ENCODE measurements at places on chromosomes 11 and 22.

- DNase-seq: no peak
These were observed 12.6 kb upstream of the UCP2 start for GRCh38 chr11:73995247-73995646.

DNA sequence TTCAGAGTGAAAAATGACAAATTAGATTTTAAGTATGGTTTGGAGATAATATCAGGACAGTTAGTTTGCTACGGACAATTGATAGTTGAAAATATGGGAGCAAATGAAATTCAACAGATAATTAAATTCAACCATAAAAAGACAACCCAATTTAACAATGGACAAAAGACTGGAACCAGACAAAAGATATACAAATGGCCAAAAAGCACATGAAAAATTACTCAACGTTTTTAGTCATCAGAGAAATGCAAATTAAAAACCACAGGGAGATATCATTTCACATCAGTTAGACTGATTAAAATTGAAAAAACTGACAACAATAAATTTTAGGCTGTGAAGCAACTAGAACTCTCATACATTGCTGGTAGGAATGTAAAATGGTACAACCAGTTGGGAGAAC, 27.2 kb downstream of the SIK2 start:
- no peak for DNase-seq

DNA sequence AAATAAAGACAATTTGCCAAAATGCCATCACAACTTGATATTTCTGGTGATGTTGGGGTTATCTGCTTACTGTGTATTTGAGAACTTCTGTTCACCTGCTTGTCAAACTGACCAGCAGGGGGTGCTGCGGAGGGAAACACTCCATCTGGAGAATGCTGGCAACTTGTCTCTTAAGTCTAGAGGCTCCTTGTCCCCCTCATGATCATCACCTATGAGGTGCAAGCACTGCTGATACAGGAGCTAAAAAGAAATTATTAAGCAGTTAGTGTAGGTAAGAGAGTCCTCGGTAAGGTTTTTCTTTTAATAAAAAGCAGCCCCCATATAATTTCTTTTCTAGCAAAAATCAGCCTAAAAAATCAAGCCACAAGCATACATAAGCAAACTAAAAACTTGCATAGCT, 32.7 kb upstream of the GLYATL1B start:
- DNase-seq: peak; percentile 58

- DNase-seq: no peak
These were observed 20.1 kb downstream of the SUN2 start for GRCh38 chr22:38735465-38736256.

DNA sequence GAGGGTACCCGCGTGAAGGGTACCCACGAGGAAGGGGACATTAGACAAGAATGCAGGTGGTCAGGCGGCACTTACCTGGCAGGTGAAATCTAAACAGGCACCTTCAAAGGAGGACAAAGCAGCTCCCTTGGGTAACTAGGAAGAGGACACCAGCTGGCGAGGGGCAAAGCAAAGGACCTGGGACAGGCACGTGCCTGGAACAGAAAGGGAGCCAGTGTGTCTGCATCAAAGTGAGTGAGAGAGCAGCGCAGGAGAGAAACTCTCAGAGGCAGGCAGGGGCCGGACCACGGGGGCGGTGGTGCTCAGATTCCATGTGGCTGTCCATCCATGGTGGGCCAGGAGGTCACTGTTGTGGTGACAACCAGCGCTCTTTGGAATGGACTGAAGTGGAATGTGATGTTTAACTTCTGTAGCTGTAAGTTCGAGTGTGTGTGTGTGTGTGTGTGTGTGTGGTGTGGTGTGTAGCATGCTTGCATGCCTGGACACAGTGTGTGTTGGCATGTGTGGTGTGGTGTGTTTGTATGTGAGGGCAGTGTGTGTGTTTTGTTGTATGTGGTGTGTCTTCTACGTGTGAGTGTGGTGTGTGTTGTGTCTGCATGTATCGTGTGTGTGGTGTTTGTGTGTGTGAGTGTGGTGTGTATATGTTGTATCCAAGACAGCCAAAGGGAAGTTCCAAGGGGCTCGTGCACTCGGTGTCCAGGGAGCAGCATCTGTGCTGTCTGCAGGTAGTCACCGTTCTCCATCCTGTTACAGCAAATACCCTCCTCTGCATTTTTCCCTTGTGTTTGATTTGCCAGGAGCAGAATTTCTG, 86.4 kb downstream of the CDKN1C start:
- no peak for DNase-seq

DNA sequence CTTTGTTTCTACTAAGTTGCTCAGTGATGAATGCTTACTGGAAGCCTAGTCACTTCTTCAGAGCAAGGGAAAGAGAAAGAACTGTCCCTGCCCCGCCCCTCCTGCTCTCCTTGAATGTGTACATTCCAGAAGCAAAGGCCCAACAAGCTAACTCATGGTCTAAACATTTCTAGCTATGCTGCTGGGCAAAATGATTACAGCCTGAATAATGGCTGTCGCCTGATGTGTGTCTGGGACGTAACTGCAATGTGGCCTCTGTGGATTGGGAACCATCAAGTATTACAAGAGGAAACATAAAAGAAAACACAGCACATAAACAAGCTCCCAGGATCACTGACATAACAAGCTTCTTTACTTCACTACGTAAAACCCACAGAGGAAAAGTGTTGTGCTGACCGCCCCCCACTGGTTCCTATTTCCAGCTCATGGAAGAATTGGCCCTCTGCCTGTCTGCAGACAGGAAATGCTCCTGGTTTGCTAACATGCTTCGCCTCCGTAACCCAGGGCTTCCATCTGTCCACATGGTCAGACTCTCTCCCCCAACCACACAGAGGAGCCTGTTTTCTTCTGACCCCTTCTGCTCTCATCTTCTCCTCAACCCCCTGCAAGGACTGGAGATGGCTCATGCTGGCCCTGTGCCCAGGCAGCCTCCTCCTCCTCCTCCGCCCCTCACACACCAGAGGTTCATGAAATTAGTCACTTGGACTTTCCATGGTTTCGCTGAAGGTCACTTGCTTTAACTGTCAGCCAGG, 187.2 kb downstream of the MAML2 start:
- DNase-seq: peak; percentile 28

DNA sequence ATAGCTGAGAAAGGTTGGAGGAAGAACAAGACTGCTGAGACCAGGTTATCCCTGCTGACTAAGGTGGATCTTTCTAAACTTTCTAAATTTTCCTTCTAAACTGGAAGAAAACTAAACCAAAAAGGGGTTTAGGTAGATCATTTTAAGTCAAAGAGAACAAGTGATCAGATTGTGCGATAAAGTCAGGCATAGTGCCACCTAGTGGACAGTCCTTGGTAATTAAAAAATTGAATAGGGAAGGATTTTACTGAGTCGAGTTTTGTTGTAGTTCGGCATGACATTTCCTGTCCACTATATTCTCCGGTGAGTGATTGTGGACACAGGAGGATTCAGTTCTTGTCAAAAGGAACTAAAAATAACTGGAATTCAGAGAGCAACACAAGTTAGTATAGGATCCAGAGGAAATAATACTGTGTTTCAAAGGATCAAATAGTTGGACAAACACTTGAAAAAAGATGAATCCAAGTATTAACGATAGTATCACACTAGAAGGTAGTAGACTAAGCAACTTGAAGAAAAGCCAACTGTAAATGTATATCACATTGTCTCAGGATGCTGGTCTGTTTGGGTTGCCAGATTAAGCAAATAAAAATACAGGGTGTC, 1236.4 kb downstream of the FAM181B start:
- no peak for DNase-seq

DNA sequence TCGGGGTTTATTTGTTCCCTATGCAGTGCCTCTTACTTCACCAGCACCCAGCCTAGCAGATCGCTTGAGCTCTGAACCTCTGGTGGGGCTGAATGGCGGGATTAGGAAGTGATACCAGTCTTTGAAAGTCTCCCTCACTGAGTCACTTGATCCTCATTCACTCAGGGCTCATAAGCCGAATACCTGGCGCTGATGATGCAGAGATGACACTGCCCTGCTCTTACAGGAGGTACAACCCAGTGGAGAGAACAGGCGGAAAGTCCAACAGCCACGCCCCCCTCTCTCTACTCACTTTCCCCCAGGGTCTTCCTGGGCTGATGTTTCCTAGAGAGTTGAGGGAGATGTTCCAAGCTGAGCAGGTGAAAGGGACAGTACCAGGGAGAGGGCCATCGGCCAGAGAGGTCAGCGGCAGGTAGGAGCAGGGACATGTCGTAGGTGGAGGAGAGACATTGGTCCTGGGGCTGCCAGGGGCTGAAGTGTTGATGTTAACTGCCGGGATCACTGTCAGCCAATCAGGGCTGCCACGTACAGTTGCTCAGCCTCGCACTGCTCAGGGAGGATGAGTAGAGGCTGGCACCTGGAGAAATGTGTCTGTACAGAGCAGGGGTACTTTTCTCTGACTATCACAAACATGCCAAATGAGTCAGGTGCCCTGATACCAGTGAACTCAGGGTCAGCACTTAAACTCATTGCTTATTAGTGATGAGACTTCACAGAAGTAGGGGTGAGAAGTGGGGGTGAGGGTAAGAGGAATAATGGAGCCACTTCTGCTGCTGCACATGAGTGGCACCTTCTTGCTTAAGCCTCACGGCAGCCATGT, 9.9 kb upstream of the APOBEC3A start:
- no peak for DNase-seq

DNA sequence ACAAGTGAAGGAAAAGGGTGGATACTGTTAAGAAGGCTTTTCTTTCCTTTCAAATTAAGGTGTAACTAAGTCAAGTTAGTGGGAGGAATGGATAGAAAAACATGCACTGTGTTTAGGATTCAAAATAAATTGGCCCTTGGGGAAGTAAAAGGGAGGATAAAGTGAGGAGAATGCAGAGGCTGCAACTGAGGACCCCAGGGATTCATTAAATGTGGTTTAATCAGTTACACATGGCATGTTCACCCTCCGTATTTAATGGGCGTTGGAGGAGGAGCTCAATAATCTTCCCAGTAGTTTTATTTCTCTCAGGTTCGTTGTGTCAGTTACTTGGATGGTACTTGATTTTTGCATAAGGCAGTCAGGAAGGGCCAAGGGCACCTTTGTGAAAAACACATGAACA, 966.3 kb downstream of the JRKL start:
- DNase-seq: no peak

DNA sequence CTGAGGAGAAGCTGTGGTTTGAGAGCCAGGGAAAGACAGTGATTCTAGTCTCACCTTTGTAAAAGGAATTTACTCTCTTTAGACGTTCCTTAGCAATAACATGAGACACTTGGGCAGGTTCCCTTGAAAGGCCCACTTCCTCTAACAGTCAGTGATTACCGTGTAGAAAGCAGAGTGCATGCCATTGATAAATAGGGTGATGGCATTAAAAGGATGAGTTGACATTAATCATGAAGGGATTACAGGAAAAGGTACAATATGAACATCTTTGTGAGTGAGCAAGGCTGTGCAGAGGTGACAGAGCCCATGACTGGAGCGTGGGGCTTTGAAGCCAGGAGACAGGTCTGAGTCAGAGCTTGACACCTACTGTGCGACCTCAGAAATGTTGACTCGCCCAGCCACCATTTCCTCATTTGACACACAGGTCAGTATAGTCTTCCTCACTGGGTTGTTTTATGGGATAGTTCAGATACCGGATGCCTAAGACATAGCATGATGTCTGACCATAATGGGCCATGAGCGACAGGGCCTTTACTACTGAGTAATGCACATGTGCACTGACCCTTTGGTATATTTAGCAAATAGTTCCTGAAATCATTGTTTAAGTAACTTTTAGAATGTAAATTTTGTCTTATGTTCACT, 341.7 kb upstream of the MTNR1B start:
- no peak for DNase-seq

- no peak for DNase-seq
These were observed 55.3 kb upstream of the GCAT start for GRCh38 chr22:37752189-37753087.

- no peak for DNase-seq
These were observed 17.3 kb downstream of the PIK3IP1 start for GRCh38 chr22:31275018-31275417.

- no peak for DNase-seq
These were observed 25.2 kb downstream of the GDPD4 start for GRCh38 chr11:77276271-77276670.

DNA sequence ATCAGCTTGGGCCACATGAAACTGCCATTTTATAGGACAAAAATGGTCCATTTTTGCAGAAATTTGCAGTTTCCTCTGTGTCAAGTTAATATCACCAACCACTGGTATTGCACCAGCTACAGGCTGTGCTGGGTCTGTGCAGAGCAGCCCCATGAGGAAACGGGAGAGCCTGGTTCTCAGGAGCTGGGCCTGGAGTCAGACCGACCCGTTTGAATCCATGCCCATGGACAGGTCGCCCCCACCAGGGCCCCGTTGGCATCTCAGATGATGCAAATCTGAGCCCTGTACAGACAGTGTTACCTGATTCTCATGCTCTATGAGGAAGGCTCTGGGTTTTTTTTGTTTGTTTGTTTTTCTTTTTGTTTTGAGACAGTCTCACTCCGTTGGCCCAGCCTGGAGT, 9.8 kb upstream of the SEC14L6 start:
- no peak for DNase-seq

DNA sequence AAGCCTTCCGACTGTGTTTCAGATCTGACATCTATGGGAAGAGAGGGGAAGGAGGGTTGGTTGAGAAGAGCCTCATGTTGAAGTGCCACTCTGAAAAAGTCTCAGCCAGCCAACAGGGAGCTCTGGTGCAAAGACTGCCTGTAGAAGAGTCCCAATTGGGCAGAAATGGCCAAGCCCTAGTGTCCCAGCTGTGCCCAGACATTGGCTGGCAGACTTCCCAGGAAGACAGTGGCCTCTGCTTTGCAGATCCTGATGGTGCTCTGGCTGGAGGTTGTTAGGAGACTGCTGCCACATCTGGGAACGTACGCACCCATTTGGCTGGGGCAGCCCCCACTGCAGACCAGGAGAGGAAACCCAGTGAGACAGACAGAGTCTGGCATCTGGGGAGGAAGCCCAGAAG, 3.2 kb upstream of the PLA2G3 start:
- no peak for DNase-seq

- no peak for DNase-seq
These were observed 5.6 kb upstream of the GLYATL1 start for GRCh38 chr11:58933661-58934060.

GRCh38 chr22:28448625-28449024, 231.0 kb downstream of the TTC28 start:
- DNase-seq: no peak

DNA sequence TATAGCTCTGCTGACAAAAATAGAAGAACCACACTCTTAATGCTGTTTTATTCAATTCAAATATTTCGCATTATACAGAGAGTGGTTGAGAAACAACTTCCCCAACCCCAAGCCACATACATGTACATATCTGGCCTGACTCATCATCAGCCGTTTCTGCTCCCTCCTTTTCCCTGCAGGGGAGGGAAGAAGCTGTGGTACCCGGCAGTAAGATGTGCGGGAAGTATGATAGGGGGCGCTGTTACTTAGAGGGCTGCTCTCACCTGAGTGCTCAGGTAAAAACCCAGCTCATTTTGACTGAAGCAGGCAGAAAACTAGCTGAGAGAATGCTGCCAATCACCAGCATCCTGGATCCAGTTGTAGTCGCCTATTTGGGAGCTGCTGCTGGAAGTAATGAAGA, 85.5 kb downstream of the NELL1 start:
- DNase-seq: no peak

GRCh38 chr11:70142221-70142875, 60.7 kb upstream of the FADD start:
- no peak for DNase-seq

Measured in stimulated activated CD4-positive, alpha-beta T cell treated with anti-CD3 and anti-CD28 coated beads, TNF-alpha, amount 100 ng/mL, for 4 hours (primary cell).